Effector memory CD8-positive, alpha-beta T cell (primary cell): ENCODE measurements at places on chromosomes 2 and 18.
A peak's percentile ranks its signal among the peaks of the same experiment; 100 is the strongest.

GRCh38 chr2:221189431-221190067 lies 382.6 kb downstream of the EPHA4 start:
- DNase-seq: no peak

- no peak for DNase-seq
These were observed 120.0 kb upstream of the TTN start for GRCh38 chr2:178927173-178927572.

- DNase-seq: no peak
These were observed 23.1 kb downstream of the LRRFIP1 start for GRCh38 chr2:237650455-237650850.

DNA sequence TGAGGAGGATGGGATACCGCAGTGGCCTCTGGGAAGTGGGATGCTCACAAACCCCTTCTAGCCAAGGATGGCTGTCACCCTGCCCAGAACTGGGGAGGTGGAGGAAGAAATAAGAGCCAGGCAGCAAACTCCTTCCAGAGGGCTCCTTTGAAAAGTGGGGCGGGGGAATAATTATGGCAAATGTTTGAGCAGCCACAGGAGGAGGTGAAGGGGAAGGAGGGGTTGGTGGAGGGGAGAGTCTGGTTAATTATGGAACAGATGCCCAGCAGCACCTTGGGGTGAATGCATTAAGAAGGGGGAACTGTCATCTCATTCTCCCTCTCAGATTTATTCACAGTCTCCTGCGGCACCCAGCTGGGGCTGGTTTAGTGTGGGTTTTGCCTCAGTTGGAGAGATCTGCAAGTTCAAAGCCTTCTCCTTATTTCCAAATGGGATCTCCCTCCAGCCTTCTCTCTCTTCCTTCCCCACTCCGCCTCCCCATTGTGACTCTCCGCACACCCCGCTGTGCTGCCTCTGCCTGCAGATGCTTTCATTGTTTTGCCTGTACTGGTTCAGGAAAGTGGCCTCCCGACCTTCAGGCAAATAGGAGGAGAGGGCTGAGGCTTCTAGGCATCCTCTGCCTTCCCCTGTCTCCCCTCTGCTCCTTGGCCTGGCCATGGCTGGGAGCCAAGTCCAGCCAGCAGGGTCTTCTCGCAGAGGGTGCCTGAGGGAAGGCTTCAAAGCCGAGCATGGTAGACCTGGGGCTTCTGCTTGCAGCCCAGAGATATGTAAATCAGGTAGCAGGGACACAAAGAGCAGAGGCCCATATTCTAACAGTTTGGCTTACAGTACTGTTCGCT lies 457.2 kb upstream of the MEX3C start:
- DNase-seq: no peak

GRCh38 chr18:23136326-23137096 lies 1.2 kb downstream of the CABLES1 start:
- DNase-seq: peak; percentile 9
